ENCODE measurements at places on chromosomes 12 and 14.

DNA sequence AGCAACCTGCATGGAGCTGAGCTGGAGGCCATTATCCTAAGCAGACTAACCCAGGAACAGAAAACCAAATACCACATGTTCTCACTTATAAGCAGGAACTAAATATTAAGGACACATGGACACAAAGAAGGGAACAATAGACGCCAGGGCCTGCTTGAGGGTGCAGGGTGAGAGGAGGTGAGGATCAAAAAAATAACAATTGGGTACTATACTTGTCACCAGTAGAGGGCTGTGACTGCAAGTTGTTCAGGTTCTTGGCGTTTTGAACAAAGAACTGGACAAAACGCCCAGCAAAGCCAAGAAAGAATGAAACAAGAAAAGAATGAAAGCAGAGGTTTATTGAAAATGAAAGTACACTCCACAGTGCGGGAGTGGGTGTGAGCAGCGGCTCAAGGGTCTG, 208.5 kb upstream of the NEDD1 start:
- DNase-seq: no peak
- no peak overlapping the region for H3K4me3 ChIP-seq
- H3K4me1 ChIP-seq: no peaks in the 10 kb centered on the region
- no peak overlapping the region for H3K27ac ChIP-seq

GRCh38 chr14:101823511-101824120, 62.1 kb downstream of the PPP2R5C start:
- H3K27me3 ChIP-seq: no peaks in the 10 kb centered on the region
- no peaks in the 10 kb centered on the region for H3K36me3 ChIP-seq
- DNase-seq: no peak
- peak overlapping the region; percentile 43 for H3K4me3 ChIP-seq
- H3K4me1 ChIP-seq: no peaks in the 10 kb centered on the region
- peak overlapping the region; percentile 84 for H3K27ac ChIP-seq

DNA sequence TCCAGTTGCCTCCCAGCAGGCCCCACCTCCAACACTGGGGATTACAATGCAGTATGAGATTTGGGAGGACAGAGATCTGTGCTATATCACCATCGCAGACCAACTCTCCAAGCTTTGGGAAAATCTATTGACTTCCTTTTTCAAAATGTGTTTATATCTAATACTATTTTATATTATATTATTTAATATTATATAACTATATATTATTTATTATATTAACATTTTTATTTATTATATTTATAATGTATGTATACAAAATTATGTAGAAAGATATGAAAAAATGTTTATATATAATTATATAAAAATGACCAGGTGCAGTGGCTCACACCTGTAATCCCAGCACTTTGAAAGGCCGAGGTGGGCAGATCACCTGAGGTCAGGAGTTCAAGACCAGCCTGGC, 36.4 kb downstream of the DNAH10 start:
- no peaks in the 10 kb centered on the region for H3K4me1 ChIP-seq
- H3K27ac ChIP-seq: no peak overlapping the region
- DNase-seq: no peak
- no peaks in the 10 kb centered on the region for H3K36me3 ChIP-seq

DNA sequence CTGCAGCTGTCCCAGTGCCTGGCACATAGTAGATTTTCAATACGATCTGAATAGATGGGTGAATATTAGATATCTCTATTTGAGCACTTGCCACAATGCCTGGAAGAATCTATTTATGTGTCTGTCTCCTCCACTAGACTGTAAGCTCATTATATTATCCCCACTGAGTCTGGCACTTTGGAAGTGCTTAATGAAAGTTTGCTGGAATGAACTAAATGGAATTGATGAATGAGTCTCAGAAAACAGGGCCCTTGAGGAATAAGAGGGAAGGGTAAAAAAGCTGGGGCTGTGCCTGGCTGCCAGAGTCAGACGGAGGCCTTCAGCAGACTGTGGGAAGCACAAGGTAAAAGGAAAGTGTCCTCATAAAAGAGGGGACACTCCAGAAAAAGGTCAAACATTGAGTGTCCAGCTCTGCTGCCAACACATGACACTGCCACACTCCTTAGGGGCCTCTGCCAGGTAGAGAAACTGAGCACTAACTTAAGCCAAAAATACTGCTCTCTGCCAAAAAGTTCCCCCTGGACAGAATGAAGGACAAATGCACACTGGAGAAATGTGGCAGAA, 39.3 kb downstream of the GLT8D2 start:
- H3K27ac ChIP-seq: peak overlapping the region; percentile 32
- no peaks in the 10 kb centered on the region for H3K36me3 ChIP-seq
- no peak for DNase-seq
- H3K27me3 ChIP-seq: no peaks in the 10 kb centered on the region
- no peaks in the 10 kb centered on the region for H3K4me1 ChIP-seq
- no peak overlapping the region for H3K4me3 ChIP-seq

GRCh38 chr14:104246401-104247335, 108.3 kb downstream of the KIF26A start:
- no peak overlapping the region for H3K27ac ChIP-seq
- no peaks in the 10 kb centered on the region for H3K4me1 ChIP-seq
- H3K36me3 ChIP-seq: no peaks in the 10 kb centered on the region
- no peak overlapping the region for H3K4me3 ChIP-seq
- H3K27me3 ChIP-seq: no peaks in the 10 kb centered on the region
- no peak for DNase-seq

DNA sequence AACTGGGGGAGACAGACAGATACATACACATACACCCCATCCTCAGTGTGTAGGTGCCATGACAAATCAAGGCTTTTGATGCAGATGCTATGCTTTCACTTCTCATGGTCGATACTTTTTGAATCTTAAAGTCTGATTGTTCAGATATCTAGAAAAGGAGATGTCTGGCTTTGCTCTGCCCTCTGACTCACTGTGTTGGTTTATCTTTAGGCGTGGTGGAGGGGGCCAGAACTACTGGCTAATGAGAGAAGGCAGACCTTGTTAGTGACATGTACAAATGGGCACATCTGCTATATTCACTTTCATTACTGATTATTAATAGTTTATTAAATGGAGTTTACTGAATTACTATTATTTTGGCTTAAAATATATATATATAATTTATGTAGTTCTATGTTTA, 444.3 kb upstream of the RGS6 start:
- H3K36me3 ChIP-seq: no peaks in the 10 kb centered on the region
- H3K4me3 ChIP-seq: no peak overlapping the region
- no peak overlapping the region for H3K27ac ChIP-seq
- H3K4me1 ChIP-seq: no peaks in the 10 kb centered on the region
- DNase-seq: no peak

DNA sequence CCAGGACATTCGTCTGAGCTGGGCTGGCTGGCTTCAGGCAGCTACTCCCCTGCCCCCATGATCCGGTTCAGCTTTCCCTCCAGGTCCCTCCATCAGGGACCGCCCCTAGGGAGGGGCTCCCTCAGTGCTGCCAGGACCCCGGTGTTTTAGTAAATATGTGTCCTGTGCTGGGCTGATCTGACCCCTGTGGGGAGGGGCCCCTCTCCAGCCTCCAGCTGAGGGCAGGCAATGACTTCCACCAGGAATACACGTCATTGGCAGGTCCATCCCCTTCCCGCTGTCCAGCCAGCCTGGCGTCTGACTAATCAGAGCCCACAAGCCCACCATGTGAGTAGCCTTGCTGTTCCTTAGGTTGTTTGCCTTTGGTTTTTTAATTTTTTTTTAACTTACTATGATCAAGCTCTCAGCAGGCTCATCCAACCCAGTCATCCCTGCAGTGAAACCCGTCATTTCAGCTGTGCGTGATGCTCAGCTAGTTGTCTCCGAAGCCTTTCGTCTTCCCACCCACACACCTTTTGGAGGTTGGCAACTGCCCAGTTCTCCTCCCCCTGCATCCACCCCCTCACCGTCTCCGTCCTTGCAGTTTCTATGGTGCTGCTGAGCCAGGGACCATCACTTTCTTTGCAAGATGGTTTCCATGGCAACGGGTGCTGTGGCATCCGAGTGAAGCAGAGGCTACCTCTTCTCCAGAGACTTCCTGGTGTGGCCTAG, 16.0 kb upstream of the SERPINA4 start:
- no peaks in the 10 kb centered on the region for H3K4me1 ChIP-seq
- no peaks in the 10 kb centered on the region for H3K27me3 ChIP-seq

GRCh38 chr14:63388766-63389431, 70.2 kb upstream of the GPHB5 start:
- no peaks in the 10 kb centered on the region for H3K27me3 ChIP-seq
- no peaks in the 10 kb centered on the region for H3K4me1 ChIP-seq
- no peak overlapping the region for H3K27ac ChIP-seq
- no peaks in the 10 kb centered on the region for H3K36me3 ChIP-seq

- peak; percentile 57 for DNase-seq
- no peaks in the 10 kb centered on the region for H3K36me3 ChIP-seq
- no peaks in the 10 kb centered on the region for H3K27me3 ChIP-seq
- no peaks in the 10 kb centered on the region for H3K4me1 ChIP-seq
- peak overlapping the region; percentile 88 for H3K4me3 ChIP-seq
These were observed 872 bp downstream of the FAM177A1 start for GRCh38 chr14:35046751-35047536.

DNA sequence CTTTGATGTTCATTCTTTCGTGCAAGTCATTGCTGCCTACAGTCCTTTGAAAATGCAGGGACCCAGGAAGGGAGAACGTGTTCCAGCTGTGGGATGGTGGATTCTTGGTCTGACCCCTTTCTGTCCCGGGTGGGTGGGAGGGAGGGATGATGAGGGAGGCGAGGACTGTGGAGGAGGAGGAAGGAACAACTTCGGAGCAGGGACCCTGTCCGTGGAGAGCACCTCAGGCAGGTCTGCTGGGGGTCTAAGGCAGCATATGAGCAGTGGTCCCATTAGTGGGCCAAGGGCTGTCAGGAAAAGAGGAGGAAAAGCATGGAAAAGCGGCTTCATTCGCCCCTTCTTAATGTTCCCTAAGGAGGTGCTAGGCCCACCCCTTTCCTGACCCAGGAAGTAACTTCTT, 36.0 kb downstream of the CACNA2D4 start:
- H3K4me1 ChIP-seq: no peaks in the 10 kb centered on the region
- H3K27ac ChIP-seq: no peak overlapping the region
- H3K27me3 ChIP-seq: no peaks in the 10 kb centered on the region
- no peak overlapping the region for H3K4me3 ChIP-seq

DNA sequence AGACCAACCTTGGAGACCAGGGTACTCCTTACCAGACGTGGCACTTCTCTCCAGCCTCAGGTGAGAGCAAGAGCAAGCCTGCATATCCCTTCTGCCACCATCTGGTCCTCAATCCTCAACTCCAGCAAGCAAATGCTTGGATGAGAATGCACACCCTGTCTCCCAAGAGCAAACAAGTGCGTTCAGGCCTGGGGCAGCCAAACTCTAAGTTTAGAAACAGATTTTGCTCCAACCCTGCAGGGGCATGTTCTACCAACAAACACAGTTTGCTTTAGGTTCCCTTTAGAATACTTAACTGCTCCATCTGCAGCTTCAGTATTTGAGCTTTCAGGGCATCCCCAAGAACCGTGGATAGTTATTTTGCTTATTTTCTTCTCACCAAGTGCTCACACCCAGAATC, 55.9 kb upstream of the FICD start:
- no peak overlapping the region for H3K27ac ChIP-seq
- H3K4me3 ChIP-seq: no peak overlapping the region
- no peaks in the 10 kb centered on the region for H3K4me1 ChIP-seq
- H3K36me3 ChIP-seq: no peaks in the 10 kb centered on the region

- H3K4me1 ChIP-seq: no peaks in the 10 kb centered on the region
- H3K27ac ChIP-seq: no peak overlapping the region
- DNase-seq: no peak
- H3K36me3 ChIP-seq: no peaks in the 10 kb centered on the region
These were observed 35.3 kb downstream of the MSRB3 start for GRCh38 chr12:65313719-65314317.

DNA sequence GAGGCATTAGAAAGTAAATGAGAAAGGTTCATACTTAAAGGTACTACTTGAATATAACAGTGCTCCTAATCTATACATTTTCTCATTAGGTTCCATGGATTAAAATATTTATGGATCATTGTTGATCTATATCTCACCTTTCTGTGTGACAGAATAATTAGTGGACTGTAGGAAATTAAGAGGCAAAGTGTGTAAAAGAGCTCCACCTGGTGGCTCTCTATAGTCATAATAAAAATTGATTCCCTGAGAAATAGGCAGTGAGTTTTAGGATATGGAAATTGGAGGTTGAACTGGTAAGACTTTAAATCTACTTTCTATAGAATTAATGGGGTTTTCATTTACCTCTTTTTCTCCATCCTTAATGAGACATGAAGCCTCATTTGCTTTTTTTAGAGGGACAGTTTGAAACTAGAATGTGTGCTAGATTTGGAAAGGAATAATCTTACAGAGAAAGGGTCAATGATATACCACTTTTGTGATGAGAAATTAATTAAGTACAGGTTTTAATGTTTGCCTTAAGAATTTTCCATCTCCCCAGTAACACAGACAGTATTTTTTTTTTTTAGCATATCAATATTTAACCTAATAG, 11.8 kb upstream of the DERA start:
- no peak overlapping the region for H3K4me3 ChIP-seq
- no peaks in the 10 kb centered on the region for H3K27me3 ChIP-seq
- H3K4me1 ChIP-seq: no peaks in the 10 kb centered on the region
- H3K27ac ChIP-seq: no peak overlapping the region
- DNase-seq: no peak

DNA sequence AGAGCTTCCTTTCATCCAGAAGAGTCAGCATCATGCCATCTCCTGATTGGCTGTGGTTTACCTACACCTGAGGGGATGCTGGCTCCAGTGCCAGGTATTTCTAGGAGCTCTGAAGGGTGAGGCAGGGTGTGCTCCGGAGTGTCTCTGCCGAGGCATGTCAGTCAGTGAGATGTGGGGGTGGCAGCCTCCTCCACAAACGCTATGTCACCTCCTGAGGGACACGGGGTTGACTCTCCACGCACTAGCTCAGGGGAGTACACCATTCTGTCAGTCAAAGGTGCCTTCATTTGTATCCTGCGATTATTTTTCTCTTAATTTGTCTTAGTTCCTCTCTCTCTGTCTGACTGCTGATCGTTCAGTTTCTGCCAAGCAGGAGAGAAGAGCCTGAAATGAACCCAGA, 604.5 kb downstream of the VRK1 start:
- no peak overlapping the region for H3K27ac ChIP-seq
- H3K27me3 ChIP-seq: no peaks in the 10 kb centered on the region

DNA sequence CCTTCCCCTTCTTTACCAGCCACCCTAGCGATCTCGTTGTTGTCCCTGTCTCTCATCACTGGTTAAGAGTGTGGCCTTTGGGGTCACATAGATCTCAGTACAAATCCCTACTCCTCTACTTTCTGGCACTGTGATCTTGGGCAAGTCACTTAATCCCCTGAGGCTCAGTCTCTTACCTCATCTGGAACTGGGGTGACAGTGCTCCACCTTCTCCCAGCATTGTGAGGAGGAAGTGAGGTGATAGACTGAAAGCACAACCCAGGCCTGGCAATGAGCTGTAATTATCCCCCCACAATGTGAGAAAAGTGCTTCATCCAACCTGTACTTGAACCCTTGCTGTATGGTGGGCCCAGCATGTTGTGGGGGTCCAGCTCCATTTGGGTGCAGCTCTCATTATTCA, 48.0 kb downstream of the IRAK3 start:
- no peak overlapping the region for H3K4me3 ChIP-seq
- no peak for DNase-seq
- H3K4me1 ChIP-seq: no peaks in the 10 kb centered on the region
- no peak overlapping the region for H3K27ac ChIP-seq
- H3K36me3 ChIP-seq: no peaks in the 10 kb centered on the region
- no peaks in the 10 kb centered on the region for H3K27me3 ChIP-seq

Measured in breast epithelium (tissue), 4 donors.